HTR-8/SVneo (cell line): ENCODE measurements at places on chromosomes 1 and 21.

GRCh38 chr1:151457911-151458801 is 1.1 kb downstream of the POGZ start:
- DNase-seq, result peak; percentile 52

DNA sequence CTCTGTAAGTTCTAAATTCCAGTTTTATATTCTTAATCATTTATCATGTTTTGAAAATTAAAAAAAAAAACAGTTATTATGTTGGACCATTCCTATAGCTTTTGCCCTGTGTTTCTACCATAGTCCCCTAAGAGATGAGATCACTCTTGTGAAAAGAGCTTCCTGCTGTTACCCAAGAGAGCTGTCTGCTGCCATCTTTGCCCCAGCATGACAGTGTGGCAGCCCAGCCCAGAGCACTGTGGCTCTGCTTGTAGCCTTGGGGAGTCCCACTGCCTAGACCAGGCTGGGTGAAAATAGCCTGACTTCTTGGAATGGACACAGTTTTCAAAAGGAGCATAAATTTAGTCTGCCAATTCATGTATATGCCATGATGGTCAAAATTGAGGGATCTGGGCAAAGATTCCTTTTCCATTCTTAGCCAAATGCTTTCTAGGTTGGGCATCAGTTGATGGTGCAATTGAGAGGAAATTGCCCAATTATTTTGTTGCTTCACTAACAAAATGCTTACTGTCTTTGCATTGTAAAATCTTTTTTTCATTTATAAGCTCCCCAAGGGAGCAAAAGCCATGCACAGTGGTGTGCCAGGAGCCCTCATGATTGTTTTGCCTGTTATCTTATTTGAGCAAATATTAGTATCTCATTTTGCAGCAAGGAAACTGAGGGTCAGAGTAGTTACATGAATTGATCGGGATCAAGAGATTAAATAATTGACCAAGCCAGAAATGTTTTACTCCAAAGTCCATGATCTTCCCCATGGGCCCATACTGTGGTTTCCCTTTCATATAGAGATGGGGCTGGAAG is 72.8 kb downstream of the ETS2 start:
- DNase-seq, result no peak

DNA sequence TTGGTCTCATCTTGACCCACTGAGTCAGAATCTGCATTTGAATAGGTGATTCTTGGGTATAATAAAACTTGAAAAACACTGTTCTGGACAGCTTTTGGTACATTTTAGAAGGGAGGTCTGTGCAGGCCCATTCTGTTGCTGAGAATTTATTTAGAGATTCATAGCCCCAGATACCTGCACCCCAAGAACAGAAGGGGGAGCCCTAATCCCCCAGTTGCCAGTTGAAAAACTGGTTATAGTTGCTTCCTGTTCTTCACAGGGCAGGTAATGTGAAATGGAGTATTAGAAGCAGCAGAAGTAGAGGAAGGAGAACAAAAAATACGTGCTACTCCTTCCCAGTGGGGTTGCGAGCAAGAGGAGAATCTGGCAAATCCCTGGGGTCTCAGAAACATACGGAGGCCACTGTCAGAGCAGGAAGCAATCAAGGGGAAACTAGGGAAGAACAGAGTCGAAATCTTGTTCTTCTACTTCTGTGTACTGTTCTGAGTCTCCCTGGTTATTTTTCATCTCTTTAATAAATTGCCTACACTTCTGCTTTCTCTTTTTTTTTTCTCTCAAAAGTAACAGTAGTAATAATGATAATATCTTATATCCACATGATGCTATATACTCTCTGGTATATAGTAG is 4.6 kb upstream of the CLCA2 start:
- no peak for DNase-seq

- no peak for DNase-seq
Observed at GRCh38 chr1:158972841-158973240, 36.9 kb upstream of the IFI16 start.

DNA sequence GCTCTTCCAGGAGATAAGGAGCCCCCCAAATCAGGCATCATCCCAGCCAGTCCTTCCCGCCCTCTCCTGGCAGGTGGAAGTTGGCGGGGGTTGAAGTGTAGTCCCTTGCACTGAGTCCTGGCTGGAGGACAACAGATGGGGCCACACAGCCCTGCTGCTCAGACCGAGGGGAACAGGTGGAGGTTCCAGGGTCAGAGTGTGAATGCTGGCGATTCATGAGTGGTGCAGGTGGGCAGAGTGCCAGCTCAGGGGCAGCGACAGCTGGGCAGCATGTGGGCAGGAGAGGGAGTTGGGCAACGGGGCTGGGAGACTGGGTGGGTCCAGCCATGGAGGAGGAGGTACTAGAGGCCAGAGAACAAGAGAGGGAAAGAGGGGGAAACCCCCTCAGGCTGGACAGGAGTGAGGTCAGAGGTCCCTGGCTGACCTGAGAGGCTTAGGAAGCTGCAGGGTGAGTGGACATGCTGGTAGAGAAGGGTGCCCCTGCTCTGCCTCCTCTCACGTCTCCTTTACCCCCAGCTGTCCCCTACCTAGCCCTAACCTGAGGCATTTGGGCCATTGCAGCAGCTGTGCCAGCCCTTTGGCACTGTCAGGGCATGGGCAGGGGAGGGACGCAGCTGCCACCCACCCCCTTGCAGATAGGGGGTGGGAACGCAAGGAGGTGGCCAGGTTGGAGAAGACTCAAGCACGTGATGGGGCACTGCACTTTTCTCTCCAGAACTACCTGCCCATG is 11.3 kb upstream of the ADORA1 start:
- no peak for DNase-seq

- DNase-seq, result no peak
Observed at GRCh38 chr1:205481629-205482151, 22.8 kb upstream of the CDK18 start.

DNA sequence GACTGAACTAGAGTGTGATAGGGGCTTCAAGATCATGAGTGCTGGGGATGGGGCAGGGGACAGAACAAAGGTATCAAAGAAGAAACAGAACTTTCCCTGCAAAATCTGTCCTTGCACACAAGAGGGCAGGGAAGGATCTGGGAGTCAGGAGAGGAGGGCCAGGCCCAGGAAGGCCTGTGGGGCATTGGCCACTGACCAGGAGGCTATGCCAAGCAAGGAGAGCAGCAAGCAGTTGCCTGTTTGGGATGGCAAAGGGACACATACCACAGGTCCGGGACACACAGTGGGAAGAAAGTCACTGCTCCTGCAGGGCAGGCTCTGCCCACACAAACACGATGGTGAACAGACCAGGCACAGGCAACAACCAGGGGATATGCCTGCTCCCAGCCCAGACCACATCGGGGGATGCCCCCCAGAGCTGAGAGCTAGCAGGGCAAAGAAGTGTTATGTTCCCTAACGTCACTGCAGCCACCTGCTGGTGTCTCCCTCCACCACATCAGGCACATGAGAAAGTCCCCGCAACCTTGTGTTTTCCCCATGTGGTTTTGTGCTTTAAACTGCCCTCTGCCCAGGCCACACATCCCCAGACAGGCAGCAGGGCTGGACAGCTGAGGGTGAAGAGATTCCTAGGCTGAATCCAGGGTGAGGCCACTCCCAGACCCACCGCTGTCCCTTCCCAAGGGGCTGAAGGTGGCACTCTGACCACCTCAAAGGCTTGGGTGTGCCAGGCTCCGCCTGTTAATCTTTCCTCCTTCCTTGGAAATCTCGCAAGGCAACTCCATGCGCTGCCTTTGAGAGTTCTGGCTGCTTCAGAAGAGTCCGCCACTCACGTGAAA is 53.6 kb downstream of the KIF21B start:
- no peak for DNase-seq

DNA sequence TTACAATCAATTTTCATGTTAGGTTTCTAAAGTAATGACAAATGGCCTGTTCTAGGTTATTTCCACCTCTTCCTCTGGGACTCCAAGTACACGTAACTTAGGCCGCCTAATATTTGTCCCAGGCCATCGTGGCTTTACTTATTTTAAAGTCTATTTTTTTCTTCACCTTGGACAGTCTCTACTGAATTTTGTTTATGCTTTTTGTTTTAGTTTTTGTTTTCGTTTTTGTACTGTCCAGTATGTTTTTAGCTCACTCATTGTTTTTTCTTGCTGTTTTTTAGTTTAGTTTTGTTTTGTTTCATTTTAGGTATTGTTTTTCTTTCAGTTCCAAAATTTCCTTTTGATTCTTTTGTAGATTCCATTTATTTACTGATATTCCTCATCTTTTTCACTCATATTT is 187.7 kb upstream of the RNPC3 start:
- no peak for DNase-seq

- no peak for DNase-seq
Observed at GRCh38 chr1:6966326-6966725, 181.1 kb downstream of the CAMTA1 start.

DNA sequence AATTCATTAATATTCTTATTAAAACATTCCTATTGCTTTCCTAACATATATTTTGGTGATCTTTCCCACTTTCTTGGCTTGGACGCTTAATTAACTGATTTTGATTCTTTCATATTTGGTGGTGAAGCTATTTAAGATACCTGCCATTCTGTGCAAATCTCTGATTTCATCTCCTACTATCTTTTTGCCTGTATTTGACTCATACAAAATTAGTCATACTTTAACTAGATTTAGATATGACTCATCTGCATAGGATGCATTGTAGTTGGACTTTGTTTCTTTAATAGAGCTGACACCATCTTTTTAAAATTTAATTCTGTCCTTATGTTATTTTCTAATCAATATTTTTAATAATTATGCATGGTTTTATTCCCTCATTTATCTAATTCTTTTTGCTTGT is 93.8 kb upstream of the PLPPR4 start:
- DNase-seq, result peak; percentile 2

GRCh38 chr1:161728376-161729226 is 7.3 kb downstream of the FCRLB start:
- no peak for DNase-seq

DNA sequence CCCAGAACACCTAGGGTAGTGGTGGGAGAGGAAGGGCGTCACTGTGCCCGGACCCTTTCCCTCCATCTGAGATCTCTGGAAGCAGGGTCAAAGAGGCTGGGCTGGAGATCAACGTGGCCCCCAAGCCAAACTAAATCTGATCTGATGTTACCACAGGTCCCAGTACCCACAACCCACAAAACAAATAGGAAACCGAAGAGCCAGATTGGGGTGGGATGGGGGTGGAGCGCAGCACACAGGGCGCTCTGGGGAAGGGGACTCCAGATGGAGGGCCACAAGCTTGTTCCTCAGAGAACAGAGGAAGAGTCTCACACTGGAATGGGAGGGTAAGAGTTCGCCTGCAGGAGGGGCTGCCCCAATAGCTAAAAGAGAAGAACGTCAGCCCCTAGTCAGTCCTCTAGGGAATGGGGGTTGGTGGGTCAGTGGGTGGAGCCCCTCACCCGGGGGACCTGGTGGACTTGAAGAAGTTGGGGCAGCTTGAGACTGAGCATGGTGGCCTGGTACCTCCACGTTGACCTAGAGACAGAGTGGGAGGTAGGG is 1.5 kb downstream of the PAQR6 start:
- no peak for DNase-seq

GRCh38 chr21:14877581-14878228 is 187.1 kb downstream of the NRIP1 start:
- no peak for DNase-seq

- DNase-seq, result no peak
Observed at GRCh38 chr1:91541918-91542533, 41.4 kb downstream of the CDC7 start.

- peak; percentile 37 for DNase-seq
Observed at GRCh38 chr1:31335007-31335406, 37.9 kb downstream of the FABP3 start.

DNA sequence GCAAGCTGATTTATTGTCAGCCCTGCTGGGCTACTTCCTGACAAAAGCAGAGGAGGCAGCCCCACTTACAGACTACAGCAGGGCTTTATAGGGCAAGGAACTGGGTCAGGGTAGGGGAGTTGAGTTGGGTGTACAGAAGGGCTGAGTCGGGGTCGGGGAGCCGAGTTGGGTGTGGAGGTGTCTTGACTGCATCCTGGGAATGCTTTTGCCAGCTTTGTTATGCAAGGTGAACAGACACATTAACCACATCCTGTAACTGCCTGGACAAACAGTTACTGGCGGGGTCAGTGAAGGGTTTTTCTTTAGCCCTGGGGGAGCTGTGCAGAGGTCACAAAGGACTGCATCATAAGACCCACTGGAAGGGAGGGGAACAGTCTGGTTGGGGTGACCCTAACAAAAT is 39.1 kb upstream of the GBP5 start:
- DNase-seq, result no peak

DNA sequence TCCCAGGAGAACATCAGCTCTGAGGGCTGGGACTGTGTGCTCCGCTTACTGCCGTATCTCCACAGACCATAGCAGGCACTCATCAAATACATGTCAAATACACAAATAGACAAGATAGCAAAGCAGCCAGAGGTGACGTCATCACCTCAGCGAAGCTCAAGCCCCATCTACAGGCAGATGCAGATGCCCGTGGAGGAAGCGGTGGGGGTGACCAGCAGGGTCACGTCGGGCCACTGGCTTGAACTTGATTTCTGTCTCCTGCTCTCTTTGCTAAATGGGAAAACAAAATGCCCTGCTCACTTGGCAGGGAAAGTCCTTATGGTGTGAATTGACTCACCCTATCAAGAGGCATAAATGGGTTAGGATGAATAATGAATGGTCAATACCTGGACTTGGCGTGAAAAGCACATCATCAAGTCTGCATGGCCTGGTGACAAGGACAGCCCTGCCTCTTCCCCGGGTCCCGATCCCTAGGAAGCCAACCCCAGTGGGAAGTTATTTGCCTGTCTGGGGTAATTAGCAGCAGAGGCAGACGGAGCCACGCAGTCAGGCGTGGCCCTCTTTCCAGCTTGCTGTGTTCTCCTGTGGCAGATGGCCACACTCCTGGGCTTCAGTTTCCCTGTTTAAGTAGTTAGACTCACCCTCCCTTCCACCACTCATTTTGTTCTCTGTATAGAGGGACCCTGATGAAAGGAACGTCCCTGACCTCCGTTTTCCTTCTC is 536.0 kb downstream of the NPHP4 start:
- no peak for DNase-seq

GRCh38 chr1:34479731-34480130 is 275.1 kb upstream of the GJB5 start:
- no peak for DNase-seq

DNA sequence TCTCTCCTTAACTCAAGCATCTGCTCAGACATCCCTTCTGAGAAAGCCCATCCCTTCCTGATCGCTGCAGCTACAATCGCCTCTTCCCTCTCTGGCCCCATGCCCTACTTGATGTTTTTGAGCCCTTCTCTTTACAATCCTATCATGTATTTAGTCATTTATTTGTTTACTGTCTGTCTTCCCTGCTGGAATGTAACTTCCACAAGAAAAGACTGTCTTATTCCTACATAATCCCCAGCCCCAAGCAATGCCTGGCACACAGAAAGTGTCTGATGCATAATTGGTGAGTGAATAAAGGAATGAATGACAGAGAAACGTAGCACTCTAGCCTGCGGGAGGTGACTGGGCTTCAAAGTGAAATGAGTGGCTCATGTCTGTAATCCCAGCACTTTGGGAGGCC is 25.4 kb downstream of the ECE1 start:
- no peak for DNase-seq
